ENCODE measurements at places on chromosomes 12 and 14.

- no peak for DNase-seq
Measured at GRCh38 chr12:91620992-91621391, 438.4 kb upstream of the DCN start.

GRCh38 chr14:43687921-43688320, 819.2 kb downstream of the FSCB start:
- DNase-seq = no peak

GRCh38 chr12:120006258-120006975, 17.4 kb downstream of the BICDL1 start:
- no peak for DNase-seq

DNA sequence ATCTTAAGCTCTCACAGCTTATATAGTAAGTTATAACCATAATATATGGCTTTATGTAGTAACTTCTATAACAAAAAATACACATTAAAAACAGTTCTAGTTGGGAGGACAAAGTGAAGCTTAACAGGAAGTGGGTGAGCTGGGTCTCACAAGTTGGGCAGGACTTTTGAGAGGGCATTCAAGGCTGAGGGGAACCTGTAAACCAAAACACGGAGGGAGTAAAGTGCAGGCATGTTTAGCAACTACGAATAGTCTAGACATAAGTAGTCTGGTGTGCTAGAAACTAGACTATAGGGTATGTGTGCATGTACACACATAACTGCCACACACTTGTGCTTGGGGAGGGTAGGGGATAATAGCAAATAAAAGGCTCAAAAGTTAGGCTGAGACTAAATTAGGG, 14.2 kb upstream of the NEK9 start:
- no peak for DNase-seq

GRCh38 chr14:81222691-81223090, 1.9 kb upstream of the GTF2A1 start:
- no peak for DNase-seq

- DNase-seq = no peak
Measured at GRCh38 chr12:96766232-96766631, 140.8 kb upstream of the NEDD1 start.

- no peak for DNase-seq
Measured at GRCh38 chr12:109951136-109951535, 45.0 kb downstream of the GIT2 start.

- no peak for DNase-seq
Measured at GRCh38 chr14:101582294-101582693, 21.0 kb downstream of the DIO3 start.

DNA sequence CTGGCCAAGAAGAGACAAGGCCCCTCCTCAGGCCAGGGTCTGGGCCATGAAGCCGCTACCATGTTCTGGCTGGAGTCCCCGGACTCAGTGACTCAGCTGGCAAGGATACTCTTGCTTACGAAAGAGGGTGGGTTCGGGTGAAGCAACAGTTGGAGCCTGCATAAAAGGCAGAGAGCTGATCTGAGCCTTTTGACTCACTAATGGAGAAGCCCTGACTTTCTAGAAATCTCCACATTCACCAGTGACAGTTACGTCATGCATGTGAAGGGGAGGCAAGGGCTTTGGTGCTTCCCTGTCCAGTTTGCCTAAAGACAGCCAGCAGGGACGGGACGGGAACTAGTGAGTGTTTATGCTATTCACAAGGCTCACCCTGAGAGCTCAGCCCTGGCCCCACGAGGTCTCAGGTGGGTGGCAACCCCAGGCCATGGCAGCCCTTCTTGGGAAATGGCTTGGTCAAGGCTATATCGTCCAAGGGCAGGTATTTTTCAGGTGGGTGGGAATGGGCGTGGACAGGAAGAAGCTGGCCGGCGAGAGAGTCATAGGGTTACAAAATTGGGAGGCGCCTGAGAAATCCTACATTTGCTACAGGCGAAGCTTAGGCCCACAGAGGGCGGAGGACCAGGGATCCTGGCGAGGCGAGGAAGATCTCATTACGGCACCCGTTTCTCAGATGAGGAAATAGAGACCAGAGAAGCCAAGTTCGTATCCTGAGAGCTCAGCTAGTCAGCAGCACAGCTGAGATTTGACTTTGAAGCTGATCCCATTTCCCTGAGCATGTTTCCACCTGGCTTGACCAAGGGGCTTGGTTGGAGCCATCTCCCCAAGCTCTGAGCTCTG, 314.6 kb downstream of the BCL11B start:
- no peak for DNase-seq

DNA sequence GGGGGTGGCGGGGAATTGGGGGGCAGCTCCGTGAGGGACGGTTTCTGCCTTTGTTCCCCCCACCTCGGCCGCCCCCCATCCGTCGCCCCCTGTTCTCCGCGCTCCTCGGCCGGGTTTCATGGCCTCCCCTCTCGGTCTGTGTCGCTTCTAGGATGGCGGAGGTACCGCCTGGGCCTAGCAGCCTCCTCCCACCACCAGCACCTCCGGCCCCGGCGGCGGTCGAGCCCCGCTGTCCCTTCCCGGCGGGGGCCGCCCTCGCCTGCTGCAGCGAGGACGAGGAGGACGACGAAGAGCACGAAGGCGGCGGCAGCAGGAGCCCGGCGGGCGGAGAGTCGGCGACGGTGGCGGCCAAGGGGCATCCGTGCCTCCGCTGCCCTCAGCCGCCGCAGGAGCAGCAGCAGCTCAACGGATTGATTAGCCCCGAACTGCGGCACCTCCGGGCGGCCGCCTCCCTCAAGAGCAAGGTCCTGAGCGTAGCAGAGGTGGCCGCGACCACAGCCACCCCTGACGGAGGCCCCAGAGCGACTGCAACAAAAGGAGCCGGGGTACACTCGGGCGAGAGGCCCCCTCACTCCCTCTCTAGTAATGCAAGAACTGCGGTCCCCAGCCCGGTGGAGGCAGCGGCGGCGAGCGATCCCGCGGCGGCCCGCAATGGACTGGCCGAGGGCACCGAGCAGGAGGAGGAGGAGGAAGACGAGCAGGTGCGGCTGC, 575 bp downstream of the NAA30 start:
- no peak for DNase-seq

DNA sequence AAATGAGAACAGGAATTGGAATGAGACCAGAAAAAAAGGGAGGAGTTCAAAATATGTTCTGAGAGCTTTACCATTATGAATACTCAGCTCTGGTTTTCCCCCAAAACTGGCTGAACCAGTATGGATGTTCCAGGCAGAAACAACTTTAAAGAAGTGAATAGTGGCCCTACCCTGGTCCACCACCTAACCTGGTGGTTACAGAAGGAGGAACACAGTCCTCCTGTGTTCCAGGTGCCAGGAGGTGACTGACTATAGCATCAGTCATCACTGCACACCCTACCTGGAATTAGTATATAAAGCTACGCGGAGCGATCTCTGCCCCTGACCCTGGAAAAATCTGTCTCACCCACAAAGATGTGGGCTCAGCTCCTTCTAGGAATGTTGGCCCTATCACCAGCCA, at the start of gene A2ML1:
Gene A2ML1 (plus strand): TSS at position 324 of the 400 bp plus-strand sequence. CDS start 31 bp downstream, at position 355.
- DNase-seq = no peak

- DNase-seq = no peak
Measured at GRCh38 chr12:66152732-66153131, 17.1 kb downstream of the TMBIM4 start.

GRCh38 chr12:94909663-94910062, 93.8 kb downstream of the NDUFA12 start:
- DNase-seq = no peak

DNA sequence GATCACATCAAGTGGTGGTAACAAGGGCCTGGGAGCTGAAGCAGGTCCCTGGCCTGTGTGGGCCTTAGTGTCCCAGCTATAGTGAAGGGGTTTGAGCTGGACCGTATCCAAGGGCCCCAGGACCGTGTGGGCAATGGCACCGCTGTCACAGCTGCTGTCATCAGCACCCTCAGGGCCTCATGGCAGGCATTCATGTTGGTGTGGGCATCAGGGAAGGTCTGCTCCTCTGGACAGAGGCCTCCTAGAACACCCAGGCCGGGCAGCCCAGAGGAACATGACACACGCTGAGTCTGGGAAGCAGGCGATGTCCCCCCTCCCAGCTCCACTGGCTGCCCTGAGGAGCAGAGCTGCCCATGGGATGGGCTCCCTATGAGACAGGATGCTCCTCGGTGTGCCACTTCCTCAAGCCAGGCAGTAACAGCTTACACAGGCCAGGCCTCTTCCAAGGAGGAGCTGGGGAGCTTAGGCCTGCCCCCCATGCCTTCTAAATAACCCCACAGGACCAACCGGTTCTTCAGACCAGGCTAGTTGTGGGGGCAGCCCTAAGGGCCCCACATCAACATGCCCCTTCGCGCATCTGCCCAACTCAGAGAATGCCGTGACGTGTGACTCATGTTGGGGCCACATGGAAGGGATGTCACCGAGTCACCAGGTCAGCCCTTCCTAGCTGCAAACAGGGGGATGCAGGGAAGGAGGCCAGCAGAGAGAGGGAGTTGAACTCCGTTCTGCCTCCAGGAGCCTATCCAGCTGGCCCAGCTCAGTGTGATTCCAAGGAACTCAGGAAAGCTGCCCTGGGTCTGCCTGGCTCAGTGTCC, 80.4 kb downstream of the PITPNM2 start:
- no peak for DNase-seq

DNA sequence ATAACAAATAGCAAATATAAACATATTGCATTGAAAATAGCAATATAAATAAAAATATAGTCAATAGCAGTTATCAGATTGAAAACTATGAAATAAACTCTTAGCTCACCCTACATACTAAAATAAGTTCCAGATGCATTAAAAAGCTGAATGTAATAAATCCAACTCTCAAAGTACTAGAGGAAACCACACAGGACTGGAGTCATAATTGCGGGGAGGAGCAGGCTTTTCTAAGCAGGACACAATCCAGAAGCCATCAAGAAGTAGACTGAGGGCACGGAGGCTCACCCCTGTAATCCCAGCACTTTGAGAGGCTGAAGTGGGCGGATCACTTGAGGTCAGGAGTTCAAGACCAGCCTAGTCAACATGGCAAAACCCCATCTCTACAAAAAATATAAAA, 22.2 kb downstream of the GSC start:
- no peak for DNase-seq

GRCh38 chr12:115044073-115044472, 360.1 kb upstream of the TBX3 start:
- DNase-seq = no peak

DNA sequence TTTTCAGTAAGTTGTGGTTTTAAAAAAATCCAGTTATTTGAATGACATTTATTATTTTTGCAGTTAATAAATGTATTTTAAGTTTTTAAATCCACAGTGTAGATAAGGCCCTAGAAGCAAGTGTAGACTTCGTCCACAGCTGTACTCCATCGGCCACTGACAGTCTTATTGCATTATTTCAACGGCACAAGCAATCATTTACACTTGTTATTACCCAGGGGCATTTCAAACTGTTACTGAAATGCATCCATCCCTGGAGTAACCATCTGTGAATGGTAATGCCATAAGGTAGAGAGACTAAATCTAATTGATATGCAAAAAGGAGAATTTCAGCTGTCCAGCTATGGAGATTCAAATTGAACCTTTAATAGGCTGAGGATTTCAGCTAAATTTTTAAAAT, 48.4 kb downstream of the BICD1 start:
- DNase-seq = no peak

DNA sequence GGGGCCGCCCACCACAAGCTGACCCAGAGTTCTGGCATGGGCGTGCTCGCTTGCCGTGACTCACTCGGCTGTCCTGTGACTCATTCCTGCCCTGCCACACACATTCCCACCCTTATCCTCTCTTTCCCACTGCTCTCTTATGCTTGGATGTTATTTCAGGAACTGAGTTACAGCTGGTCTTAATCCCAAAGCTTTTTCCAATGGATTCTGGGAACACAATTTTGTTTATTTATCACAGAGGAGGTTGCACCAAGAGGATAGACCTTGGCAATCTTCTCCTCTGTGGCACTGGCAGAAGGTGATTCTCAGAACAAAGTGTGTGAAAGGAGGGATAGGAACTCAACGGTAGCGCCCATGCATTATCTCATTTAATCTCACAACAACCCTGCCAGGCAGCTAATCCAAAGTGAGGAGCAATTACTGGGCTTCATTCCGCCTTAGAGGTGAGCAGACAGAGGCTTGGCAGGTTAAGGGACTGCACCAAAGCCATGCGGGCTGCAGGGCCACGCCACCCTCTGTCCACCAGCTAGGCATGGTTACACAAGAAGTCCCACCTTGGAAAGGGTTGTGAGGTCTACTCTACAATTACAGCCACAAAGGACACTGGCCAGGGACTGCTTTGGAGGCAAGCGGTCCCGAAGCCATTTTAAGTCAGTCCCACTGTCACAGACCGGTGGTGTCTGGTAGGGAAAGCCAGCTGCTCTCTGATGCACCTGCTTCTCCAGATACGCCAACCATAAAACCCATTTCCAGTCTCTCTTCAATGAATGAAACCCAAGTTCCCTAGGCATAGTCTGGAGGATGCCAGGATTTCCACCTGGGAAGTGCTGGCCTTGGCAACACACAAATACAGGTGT, 32.9 kb downstream of the SYNE3 start:
- no peak for DNase-seq

DNA sequence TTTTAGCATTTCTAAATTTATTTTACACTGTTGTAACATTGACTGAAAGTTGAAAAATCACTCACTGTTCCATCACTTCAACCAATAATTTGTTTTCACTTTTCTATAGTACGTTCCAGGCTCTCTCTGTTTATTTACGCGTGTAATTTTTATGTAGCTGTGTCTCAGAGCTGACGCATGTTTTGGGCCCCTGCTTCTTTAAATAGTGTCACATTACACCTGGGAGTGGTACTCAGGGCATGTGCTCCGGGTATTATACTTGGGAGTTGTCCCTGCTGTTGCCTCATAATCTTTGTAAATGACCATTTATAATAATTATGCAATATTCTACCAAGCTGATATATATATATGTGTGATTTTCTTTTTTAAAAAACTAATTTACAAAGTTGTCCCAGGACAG, 132.8 kb upstream of the CPM start:
- no peak for DNase-seq

DNA sequence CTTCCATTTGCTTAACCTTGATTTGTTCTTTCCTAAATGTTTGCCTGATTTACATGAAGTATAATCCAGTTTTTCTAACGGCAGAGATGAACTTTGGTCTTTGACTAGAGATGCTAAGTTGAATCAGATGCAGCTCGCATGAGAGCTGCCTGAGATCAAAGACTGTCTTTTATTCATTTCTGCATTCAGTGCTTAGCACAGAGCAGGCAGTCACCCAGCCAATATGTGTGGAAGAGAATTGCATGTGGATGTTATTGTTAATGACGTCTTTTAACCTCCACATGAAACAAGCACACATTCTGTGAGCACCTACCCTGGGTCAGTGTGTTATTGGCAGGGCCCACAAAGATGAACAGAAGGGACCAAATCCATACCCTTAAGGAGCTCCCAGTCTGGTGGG, 99.2 kb downstream of the SLC5A8 start:
- DNase-seq = no peak

DNA sequence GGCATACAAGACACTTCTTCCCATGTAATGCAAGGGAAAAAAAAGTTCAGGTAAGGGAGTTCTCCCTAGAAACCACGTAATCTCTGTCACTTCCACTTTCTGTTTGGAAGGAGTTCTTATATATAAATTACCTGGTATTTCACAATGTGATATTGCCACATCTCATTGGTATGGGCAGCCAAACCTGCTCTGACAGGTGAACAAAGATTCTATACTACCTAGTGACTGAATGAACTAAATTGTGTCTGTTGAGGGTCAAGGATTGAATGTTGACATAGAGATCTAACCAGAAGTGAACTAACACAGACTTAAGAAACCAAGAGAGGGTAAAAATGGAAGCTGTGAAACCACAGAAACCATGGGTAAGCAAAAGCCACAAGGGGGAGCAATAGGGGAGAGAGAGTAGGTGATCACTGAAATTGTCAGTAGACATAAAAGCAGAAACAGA, 161.3 kb downstream of the RPL10L start:
- no peak for DNase-seq
